Ovary (tissue), 10 donors: ENCODE measurements at places on chromosomes 1 and 21. TPM values are rescaled to one million over a fixed set of nuclear protein-coding genes. Genes with fewer than 3 reads are reported as not detected.
A peak's percentile ranks its signal among the peaks of the same experiment; 100 is the strongest.

The PLA2G2C gene
- total RNA-seq = not detected

GRCh38 chr1:45246760-45247159, 40.4 kb upstream of the ZSWIM5 start:
- no peak overlapping the region for H3K27ac ChIP-seq
- no peak overlapping the region for H3K4me3 ChIP-seq
- H3K4me1 ChIP-seq = no peaks in the 10 kb centered on the region

The SWT1 gene
- 16.6 TPM for total RNA-seq

GRCh38 chr1:208541225-208541855, 297.2 kb upstream of the PLXNA2 start:
- no peak overlapping the region for H3K27ac ChIP-seq
- H3K27me3 ChIP-seq = no peaks in the 10 kb centered on the region
- H3K4me1 ChIP-seq = no peaks in the 10 kb centered on the region
- no peaks in the 10 kb centered on the region for H3K36me3 ChIP-seq

- no peak overlapping the region for H3K4me3 ChIP-seq
- no peaks in the 10 kb centered on the region for H3K27me3 ChIP-seq
- H3K4me1 ChIP-seq = no peaks in the 10 kb centered on the region
- no peak overlapping the region for H3K27ac ChIP-seq
- DNase-seq = no peak
Measured at GRCh38 chr1:245378311-245378722, 223.5 kb downstream of the KIF26B start.

The TIE1 gene
- total RNA-seq = 6.4 TPM

The DPYD gene
- 45.9 TPM for total RNA-seq

- H3K27ac ChIP-seq = no peak overlapping the region
- H3K27me3 ChIP-seq = no peaks in the 10 kb centered on the region
- no peaks in the 10 kb centered on the region for H3K4me1 ChIP-seq
- no peak for DNase-seq
- no peak overlapping the region for H3K4me3 ChIP-seq
- H3K36me3 ChIP-seq = no peaks in the 10 kb centered on the region
Measured at GRCh38 chr1:7268983-7269382, 483.7 kb downstream of the CAMTA1 start.

DNA sequence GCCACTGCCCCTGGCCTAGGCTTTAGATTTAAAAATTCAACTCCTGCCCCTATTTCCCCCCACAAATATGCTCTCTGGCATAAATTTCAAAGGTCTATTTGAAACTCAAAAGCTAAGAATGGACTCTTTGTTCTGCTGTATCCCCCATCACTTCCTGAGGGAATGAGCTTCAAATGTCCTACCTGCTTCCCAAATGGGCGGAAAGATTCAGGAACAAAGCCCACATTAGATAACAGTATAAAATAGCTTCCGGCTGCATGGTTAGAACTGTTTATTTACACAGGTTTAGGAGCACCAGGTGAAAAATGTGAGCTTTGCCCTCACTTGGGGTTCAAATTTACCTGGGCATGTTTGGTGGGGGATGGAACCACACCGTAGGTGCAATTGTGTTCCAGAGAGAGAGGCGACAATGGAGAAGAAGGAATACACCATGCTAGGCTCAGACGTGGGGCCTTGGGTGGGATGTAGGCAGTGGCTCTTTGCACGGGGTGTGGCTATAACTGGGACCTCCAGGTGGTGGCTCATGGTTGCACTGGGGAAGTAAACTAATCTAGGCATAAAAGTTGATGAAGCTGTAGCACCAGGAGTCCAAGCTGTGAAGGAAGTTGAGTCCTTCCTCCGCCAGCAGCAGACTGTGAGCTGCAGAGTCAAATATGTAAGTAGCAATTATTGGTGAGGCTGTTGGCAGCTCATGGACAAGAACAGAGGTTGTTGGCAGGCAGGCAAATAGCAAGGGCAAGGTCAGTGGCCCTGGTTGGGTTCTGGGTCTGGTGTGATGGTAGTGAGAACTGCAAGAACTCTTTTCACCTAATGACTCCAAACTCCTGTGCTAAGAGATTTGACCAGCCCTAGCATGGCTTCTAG, 41.5 kb upstream of the SRSF10 start:
- no peaks in the 10 kb centered on the region for H3K27me3 ChIP-seq
- peak overlapping the region; percentile 83 for H3K27ac ChIP-seq
- H3K4me3 ChIP-seq = no peak overlapping the region
- no peak for DNase-seq
- no peaks in the 10 kb centered on the region for H3K36me3 ChIP-seq
- H3K4me1 ChIP-seq = peaks cover 28% of the 10 kb centered on the region

GRCh38 chr1:94745742-94746141, 74.4 kb upstream of the SLC44A3 start:
- no peak overlapping the region for H3K4me3 ChIP-seq
- no peaks in the 10 kb centered on the region for H3K27me3 ChIP-seq
- peaks cover 3% of the 10 kb centered on the region for H3K4me1 ChIP-seq
- DNase-seq = no peak
